ENCODE measurements at places on chromosomes 1 and 21.
A peak's percentile ranks its signal among the peaks of the same experiment; 100 is the strongest.

DNA sequence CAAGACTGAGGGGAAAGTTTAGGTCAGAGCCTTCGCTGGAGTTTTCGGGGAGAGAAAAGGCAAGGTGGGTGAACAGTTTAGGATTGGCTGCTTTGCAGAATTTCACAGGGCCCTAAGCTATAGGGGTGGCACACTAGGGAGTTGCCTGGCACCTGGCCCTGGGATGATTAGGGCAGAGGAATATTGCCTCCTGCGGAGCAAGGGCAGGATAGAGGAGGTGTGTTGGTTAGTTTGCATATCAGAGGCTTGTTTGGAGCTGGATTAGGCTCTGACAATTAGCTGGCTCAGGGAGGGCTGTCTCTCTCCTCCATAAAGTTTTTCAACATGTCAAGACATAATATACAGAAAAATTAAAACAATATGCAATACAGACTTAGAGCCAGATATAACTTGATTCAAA, 436.4 kb downstream of the DISC1 start:
- DNase-seq = no peak

DNA sequence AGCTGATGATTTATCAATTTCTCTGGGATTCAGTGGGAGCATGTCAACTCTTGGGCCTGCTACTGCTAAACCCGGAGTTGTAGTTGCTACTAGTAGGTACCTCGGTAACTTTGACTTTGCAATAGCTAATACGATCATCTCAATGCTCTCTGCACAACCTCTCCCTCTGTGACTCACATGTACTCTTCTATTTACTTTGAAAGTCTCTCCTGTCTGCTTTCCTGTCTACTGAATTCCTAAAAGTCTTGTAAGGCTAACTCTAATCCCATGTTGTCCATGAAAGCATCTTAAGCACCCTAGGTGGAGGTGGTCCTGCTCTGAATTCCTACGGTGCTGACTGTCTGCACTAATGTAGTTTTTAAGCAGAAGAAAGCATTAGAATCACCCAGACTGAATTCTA, 29.3 kb downstream of the SLC9C2 start:
- no peak for DNase-seq

GRCh38 chr1:22673486-22674409, 20.7 kb downstream of the C1QB start:
- DNase-seq = no peak

GRCh38 chr21:33078907-33079582, 9.1 kb downstream of the OLIG1 start:
- DNase-seq = peak; percentile 19

DNA sequence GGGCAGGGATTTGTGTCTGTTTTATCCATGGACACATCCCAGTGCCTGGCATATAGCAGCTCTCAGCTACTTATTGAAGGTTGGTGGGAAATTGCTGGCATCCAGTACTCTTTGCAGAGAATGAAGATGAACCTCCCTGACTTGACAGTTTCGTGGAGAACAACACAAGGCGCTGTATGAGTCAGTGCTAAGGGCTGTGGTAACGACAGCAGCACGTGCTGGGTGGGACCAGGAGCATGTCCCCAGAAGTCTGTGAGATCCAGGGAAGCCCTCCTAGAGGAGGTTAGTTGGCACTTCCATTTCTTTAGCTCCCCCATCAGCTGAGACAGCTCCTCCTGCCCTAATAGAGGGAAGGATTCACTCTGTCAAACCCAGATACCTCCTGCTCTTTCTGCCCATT, 25.9 kb upstream of the IL19 start:
- no peak for DNase-seq

- no peak for DNase-seq
Measured at GRCh38 chr1:181152892-181153633, 64.6 kb downstream of the IER5 start.

GRCh38 chr1:48488721-48489120, 16.7 kb upstream of the SPATA6 start:
- no peak for DNase-seq

DNA sequence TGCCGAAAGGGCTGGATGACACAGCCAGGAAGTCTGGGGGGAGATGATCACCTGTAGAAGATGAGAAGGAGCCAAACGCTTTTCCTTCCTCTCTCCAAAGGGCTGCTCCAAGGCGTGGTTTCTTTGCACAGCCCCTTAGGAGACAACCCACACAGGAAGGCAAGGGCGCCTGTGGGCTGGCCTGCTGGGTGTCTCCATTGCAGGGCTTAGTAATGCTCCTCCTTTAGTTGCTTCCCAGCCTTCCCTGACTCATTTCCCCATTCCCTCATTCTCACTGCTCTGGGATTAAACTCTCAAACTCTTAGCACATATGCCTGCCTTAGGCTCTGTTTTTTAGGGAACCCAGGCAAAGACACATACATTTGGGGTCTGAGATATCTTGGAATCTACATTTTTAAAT, 1.7 kb upstream of the CLCA1 start:
- DNase-seq = no peak

GRCh38 chr1:70290218-70290617, 64.3 kb downstream of the ANKRD13C start:
- DNase-seq = no peak

DNA sequence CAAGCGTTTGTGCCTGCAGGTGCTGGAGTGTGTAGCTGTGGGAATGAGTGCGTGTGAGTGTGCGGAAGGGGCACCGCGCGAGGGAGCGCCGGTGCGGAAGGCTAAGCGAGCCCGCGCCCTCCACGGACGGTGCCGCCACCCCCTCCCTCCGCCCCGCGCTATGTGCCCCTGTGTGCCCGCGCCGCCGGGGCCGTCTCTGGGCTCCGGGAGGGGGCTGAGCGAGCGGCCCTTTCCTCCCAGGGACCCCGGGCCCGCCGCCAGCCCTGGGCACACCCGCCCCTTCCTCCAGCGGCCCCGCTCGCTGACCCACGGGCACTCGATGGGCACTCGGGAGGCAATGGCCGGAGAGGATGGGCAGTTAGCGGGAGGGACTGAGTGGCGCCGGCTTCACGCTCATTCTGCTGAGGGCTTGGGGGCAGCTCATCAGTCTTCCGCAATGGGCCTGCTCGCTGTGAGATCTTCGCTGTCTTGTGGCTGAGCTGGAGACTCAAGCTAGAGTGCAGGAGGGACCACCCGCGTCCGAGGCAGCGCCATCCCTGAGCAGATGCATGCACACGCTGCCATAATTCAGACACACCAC, 8.6 kb upstream of the ADGRB2 start:
- no peak for DNase-seq

DNA sequence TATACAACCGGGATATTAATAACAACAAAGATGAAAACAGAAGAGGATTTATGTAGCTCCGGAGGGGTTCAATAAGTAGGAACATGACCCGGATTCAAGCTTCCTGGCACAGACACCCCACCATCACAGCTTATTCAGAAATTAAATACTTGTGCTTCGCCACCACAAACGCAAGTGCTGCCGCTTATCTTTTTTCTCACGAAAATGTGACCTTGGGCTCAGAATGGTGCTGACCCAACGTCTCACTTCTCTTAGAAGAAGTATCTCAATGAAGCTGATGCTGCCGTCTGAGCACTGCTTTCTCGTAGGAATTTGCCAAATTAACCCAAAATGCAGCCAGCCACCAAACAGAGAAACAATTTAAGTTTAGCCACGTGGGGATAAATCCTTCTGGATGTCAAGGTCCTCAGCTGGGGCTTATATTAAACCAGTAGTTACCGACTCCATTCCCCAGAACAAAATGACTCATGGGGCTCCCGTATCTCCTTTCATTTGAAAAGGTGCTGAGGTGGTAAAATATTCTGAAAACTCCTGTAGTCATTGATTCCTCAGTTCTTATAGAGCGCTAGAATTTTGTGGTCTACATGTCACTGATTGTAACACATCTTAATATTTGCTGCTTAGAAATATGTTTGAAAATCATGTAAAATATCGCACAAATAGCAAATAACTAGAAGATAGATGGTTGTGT, 466.7 kb downstream of the SMYD3 start:
- DNase-seq = no peak

DNA sequence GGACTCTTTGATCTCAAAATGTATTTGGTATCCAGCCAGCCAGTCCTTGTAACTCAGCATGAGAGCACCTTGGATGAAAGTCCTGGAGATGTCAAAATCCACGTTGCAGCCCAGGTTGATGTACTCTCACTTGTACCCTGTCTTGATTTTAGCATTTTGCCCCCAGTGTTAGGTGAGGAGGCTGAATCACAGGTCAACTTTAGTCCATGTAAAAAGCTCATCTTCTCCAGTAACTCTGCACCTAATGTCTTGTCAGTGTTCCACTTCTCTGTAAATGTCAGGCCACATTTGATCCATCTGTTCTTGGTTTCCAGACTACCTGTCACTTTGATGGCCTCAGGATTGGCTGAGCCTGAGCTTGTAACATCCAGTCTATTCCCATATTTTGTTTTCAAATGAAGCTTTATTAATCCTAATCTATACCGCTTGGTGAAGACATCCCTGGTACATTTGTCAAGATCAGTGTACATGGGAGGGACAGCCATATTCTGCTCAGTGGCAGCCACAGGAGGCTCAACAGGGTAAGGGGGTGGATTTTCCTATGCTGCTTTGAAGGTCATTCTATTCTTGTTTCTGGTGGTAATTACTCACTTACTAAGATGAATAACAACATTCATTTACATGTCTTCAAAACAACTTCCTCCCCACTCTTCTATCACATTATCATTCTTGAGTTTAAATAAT, 24.1 kb upstream of the FCRL3 start:
- DNase-seq = no peak

Data from stimulated activated CD8-positive, alpha-beta memory T cell treated with anti-CD3 and anti-CD28 coated beads, Interleukin-15, amount 100 ng/mL, for 4 hours (primary cell).